ENCODE measurements at places on chromosomes 5 and 9.

- no peaks in the 10 kb centered on the region for H3K36me3 ChIP-seq
- no peaks in the 10 kb centered on the region for H3K27me3 ChIP-seq
Measured at GRCh38 chr5:125343015-125343414, 596.6 kb upstream of the ZNF608 start.

- H3K36me3 ChIP-seq = no peaks in the 10 kb centered on the region
- peak overlapping the region; percentile 93 for H3K27ac ChIP-seq
- peaks cover 24% of the 10 kb centered on the region for H3K4me1 ChIP-seq
- peak overlapping the region; percentile 92 for H3K4me3 ChIP-seq
- H3K27me3 ChIP-seq = no peaks in the 10 kb centered on the region
Measured at GRCh38 chr5:173056783-173057061, 570 bp downstream of the CREBRF start.

GRCh38 chr5:10711562-10711961, 49.5 kb downstream of the DAP start:
- no peaks in the 10 kb centered on the region for H3K27me3 ChIP-seq
- H3K36me3 ChIP-seq = peaks cover 3% of the 10 kb centered on the region
- no peak overlapping the region for H3K4me3 ChIP-seq
- peaks cover 18% of the 10 kb centered on the region for H3K4me1 ChIP-seq
- no peak overlapping the region for H3K27ac ChIP-seq

- no peak overlapping the region for H3K4me3 ChIP-seq
- H3K27ac ChIP-seq = no peak overlapping the region
- H3K27me3 ChIP-seq = no peaks in the 10 kb centered on the region
- peaks cover 33% of the 10 kb centered on the region for H3K36me3 ChIP-seq
Measured at GRCh38 chr9:132384376-132384775, 22.3 kb downstream of the TTF1 start.

GRCh38 chr5:75156585-75156984, 80.1 kb downstream of the ANKRD31 start:
- DNase-seq = no peak
- H3K27ac ChIP-seq = no peak overlapping the region
- no peaks in the 10 kb centered on the region for H3K36me3 ChIP-seq
- H3K27me3 ChIP-seq = no peaks in the 10 kb centered on the region
- no peak overlapping the region for H3K4me3 ChIP-seq
- no peaks in the 10 kb centered on the region for H3K4me1 ChIP-seq

- H3K36me3 ChIP-seq = no peaks in the 10 kb centered on the region
- H3K4me1 ChIP-seq = no peaks in the 10 kb centered on the region
- no peaks in the 10 kb centered on the region for H3K27me3 ChIP-seq
- no peak for DNase-seq
- no peak overlapping the region for H3K4me3 ChIP-seq
Measured at GRCh38 chr5:130571076-130571475, 594.0 kb downstream of the HINT1 start.

- H3K27ac ChIP-seq = no peak overlapping the region
- no peaks in the 10 kb centered on the region for H3K27me3 ChIP-seq
- no peak for DNase-seq
- H3K4me3 ChIP-seq = no peak overlapping the region
Measured at GRCh38 chr9:115715666-115716065, 437.9 kb upstream of the PAPPA start.

GRCh38 chr9:15977438-15977837, 424.6 kb downstream of the CCDC171 start:
- DNase-seq = peak; percentile 11
- no peak overlapping the region for H3K4me3 ChIP-seq
- no peaks in the 10 kb centered on the region for H3K4me1 ChIP-seq
- H3K27ac ChIP-seq = no peak overlapping the region
- no peaks in the 10 kb centered on the region for H3K36me3 ChIP-seq

DNA sequence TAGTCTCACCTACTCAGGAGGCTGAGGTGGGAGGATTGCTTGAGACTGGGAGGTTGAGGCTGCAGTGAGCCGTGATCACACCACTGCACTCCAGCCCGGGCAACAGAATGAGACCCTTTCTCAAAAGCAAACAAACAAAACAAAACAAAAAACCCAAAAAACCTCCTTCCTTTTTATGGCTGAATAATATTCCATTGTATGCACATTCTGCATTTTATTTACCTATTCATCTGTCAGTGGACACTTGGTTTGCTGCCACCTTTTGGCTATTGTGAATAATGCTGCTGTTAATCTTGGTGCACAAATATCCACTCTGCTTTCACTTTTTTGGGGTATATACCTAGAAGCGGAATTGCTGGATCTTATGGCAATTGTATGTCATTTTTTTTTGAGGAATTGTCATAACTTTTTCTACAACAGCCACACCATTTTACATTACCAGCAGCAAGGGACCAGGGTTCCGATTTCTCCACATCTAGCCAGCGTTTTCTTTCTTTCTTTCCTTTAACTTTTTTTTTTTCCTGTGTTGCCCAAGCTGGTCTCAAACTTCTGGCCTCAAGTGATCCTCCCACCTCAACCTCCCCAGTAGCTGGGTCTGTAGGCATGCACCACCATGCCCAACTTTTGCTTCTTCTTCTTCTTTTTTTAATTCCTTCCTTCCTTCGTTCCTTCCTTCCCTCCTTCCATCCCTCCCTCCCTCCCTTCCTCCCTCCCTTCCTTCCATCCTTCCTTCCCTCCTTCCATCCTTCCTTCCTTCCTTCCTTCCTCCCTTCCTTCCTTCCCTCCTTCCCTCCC, 30.6 kb downstream of the NKX2-5 start:
- no peak overlapping the region for H3K4me3 ChIP-seq
- H3K36me3 ChIP-seq = no peaks in the 10 kb centered on the region
- H3K27ac ChIP-seq = no peak overlapping the region
- no peak for DNase-seq
